ENCODE measurements at places on chromosomes 3 and 15.

DNA sequence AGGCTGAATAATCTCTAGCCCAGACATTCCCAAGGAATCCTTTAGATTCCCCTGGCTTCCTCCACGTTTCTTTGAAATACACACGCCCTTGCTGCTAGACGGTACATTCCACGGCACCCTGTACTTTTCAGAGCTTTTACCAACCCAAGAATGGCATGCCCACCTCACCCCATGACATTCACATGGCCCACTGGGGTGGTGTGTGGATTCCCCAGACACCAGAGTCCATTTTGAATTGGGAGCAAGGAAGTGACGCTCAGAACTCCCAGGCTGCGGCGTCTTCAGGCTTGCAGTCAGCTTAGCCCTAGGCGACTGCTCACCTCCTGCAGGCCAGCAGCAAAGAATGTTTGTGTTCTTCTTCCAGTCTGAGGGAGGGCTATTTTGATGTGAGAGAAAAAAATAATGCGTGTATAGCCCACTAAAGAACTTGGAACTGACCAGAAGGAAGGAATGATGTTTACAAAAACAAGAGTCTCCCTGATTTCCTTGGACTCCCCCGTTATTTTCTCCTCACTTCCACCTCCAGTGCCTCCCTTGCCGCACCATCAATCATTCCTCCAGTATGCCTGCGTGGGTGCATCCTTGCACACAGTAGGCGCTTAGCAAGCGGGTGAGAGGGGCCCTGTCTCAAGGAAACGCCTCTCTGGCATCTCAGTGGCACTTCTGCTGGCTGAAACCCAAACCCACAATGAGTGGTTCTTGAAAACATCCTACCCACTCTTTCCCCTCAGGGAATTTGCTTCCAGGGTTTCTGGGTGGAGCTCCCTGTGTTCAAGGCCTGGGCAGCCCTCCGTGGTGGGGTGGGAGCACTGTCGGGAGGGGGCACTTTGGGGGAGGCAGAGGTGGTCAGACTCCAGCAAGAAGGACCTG lies 59.9 kb downstream of the SMAD6 start:
- no peak for DNase-seq

GRCh38 chr3:116841003-116841735 lies 131.6 kb downstream of the TUSC7 start:
- DNase-seq = no peak

DNA sequence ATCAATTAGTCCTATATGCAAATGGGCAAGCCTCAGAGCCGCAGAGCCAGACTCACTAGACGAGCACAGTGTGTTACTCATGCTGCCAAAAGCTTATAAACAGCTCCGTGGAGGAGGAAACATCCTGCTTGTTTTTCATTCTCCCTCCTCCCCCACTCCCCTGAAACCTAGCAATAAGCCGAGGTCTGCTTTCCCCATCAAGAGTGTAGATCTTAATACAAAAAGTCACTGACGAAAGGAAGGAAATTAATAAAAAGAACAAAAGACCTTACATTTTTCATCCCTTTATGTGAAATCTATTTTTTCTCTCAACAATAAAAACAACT lies 88.5 kb downstream of the XXYLT1 start:
- DNase-seq = peak; percentile 20

DNA sequence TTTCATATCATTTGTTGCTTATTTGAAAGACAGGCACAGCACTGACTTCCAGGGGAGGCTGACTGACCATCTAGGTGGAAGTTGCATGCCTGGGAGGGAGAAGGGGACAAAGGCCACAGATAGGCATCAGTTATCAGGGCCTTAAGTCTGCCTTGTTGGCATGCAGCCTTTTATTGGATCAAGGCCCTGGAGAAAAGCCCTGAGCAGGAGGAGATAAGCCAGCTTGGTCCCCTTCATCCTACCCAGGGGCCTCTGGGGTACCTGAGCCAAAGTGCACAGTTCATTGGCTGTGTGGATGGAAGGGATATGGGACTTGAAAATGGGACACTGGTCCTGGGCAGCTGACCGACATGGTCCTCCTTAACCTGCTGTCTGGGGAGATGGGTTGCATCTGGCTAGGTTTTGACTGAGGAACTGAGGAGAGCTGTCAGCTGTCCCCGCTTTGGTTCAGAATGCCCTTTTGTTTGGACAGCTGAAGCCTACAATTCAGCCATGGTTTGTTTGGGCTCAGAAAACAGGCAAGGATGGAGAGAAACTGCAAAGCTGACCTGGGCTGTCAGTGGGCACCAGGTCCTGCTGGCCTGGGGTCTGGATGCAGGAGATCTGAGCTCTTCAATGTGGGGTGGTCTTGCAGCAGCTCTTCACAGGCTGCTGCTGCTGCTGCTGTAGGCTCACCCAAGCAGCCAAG lies 60.0 kb downstream of the FLNB start:
- DNase-seq = no peak

GRCh38 chr3:101867996-101868395 lies 18.7 kb downstream of the NFKBIZ start:
- DNase-seq = no peak

DNA sequence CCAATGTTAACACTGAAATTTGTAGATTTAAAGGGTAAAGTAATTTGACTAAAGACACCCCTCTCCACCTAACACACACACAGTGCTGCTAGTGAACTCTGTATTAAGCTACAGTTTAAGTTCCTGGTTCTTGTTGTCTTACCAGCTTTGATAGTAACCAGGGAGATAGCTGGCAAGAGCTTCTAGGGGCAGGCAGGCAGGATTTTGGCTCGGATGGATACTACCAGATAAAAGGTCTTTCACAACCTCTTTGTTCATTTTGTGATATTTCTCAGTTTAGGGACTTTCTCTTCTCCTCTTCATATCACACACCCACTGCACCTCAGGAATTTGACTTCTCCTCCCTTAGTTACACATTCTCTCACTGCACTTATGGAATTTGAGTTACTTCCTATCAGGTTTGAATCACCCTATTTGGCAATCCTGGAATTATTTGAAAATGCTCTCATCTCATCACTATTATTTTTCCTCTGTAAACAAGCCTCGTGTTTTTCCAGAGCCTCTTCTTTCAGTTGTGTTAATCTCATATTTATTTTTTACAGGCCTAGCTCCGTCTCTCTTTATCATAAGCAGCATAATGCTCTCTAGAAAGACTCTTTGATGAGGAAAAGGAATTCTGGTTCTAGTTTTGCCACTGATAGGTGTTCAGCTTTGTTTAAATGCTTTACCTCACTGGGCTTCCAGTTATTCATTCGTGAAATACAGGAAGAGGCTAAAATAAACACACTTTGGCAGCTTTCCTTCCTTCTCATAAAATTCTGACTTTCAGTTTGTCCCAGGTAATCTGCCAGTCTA lies 23.0 kb upstream of the CLDN1 start:
- no peak for DNase-seq

- no peak for DNase-seq
These were observed 13.6 kb upstream of the GATM start for GRCh38 chr15:45391746-45392583.

GRCh38 chr3:195102609-195103467 lies 168.1 kb downstream of the XXYLT1 start:
- DNase-seq = no peak

DNA sequence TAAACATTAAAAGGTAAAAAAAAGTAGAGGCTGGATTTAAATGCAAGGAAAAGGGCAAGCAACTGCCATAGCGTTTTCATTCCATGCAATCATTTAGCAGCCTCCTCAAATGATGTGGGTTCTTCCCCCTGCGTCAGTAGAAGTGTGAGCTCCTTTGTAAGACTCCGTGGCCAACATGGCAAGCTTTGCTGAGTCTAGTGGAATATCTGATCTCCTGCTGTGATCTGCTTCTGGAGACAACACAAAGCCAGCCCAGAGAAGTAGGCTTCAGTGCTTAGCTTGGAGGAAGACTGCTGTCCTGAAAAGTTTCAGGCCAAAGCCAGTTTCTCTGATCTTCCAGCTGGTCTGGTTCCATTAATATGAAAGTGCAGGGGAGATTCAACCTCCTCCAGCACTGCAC lies 70.4 kb downstream of the ARPP21 start:
- no peak for DNase-seq

DNA sequence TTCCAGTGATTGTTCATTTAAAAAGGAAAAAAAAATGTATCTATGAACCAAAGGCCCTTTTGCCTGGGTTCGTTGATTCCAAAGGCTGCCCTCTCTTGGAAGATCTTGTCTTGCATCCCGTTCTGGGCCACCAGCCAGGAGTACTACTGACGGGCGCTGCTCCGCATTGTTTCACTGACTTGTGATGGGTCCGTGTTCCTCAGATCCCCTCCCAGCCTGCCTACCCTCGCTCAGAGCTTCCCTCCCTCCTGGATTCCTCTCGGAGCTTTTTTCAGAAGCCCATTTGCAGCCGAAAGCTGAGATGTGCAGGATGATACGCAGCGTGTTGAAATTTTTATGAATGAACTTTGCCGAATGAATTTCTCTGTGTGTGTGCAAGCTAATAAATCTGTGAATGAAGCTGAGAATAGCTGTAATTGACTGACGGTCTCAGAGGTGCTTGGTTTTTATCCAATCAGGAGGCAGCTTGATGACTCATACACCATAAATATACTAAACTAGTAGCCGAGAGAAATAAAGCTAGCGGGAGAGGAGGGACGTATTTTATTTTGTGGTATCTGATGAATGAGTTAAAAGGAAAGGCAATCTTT lies at the start of gene SHC4:
SHC4 (minus strand) TSS at position 396 of the 590 bp plus-strand sequence. CDS start 904 bp downstream, outside the sequence.
- peak; percentile 14 for DNase-seq

- DNase-seq = no peak
These were observed 166.4 kb downstream of the ATG7 start for GRCh38 chr3:11438646-11439045.

GRCh38 chr3:99548674-99549073 lies 89.7 kb upstream of the COL8A1 start:
- no peak for DNase-seq

DNA sequence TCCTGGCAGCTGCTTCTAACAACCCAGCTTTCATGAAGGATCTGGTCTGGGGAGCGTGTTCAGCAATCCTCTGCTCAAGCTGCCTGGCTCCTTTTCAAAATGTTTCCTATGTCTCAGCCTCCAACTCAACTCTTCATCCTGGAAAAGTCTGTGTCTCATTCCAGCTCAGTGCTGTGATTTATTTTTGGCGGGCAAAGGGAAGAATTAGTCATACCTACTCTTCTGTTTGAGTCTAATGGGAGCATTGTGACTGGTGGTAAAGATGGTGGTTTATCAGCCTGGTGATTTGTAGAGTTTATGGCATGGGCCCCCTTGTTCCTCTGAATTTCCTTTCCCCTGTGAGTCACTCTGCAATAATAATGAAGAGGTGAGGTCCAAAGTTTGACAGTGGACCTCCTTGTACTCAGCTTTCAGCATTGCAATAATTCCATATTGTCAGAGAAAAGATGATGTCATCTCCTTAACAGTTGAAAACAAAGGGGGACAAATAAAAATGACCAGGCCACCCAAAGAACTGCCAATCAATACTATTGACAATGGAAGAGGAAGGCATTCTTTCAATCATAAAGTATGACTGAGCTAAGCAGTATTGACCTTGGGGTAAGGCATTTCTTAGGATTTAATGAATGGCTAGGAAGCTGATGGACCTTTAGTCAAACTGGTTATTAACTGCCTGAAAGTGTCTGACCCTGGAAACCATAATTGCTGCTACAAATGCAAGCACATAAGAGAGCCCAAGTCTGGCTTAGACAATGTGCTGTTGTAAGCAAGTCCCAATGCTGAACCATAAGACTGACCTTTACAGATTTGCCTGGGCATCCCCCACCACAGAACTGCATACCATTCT lies 204.7 kb upstream of the MCTP2 start:
- no peak for DNase-seq

DNA sequence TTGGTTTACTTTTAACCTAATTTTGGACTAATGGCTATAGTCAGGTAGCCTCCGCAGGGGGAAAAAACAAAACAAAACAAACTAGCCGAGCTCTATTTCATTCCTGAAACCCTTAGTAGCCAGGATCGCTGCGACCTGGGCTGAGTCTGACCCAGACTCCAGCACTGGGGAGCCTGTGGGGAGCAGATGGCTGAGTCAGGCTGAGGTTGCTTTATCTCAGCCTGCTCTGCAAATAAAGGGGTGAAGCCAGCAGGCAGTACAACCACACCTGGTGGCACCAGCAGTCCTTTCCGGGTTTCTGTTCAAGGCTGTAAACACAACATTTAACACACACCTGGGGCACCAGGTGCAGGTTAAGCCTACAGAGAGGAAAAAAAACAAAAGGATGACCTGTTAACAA lies 27.3 kb downstream of the ABHD2 start:
- no peak for DNase-seq

GRCh38 chr15:37929238-37929637 lies 5.2 kb upstream of the TMCO5A start:
- DNase-seq = no peak

GRCh38 chr3:186109897-186110803 lies 1.3 kb upstream of the ETV5 start:
- DNase-seq = no peak

DNA sequence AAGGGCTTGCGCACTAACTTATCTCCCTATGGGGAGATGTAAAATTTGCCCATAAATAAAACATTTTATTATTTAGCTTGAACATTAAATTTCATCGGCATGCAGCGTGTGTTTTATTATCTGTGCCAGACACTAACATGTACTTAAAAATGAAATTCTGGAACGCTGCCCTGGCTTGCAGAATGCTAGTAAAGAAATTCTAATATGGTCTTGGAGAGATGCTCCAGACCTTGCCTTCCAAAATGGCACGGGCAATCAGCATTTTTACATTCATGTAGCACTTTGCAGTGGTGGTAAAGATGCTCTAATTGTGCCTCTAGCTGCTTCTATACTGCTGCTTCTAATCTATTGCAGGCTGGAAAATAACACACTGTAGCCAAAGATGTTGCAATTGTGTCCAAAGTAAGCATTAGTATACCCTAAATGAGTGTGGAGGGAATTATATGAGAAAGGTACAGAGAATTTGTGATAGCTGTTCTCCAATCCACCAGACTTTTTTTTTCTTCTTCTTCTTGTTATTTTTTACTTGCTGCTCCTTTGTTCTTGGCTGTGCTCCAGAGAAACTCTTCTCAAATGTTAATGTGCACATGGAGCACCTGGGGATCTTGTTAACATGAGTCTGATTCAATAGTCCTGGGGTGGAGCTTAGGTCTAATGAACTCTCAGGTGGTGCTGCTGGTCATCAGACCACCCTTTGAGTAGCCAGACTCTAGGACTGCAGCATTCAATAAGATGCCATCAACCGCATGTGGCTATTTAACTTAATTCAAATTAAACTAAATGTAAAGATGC lies 47.3 kb downstream of the CRABP1 start:
- no peak for DNase-seq

- DNase-seq = no peak
These were observed 31.1 kb downstream of the MAGEL2 start for GRCh38 chr15:23616536-23616935.

- DNase-seq = peak; percentile 53
These were observed at the start of gene B3GNT5 for GRCh38 chr3:183252973-183253527. Gene B3GNT5 (plus strand): TSS chr3:183253253. CDS start chr3:183269799, 16,546 bp downstream.

DNA sequence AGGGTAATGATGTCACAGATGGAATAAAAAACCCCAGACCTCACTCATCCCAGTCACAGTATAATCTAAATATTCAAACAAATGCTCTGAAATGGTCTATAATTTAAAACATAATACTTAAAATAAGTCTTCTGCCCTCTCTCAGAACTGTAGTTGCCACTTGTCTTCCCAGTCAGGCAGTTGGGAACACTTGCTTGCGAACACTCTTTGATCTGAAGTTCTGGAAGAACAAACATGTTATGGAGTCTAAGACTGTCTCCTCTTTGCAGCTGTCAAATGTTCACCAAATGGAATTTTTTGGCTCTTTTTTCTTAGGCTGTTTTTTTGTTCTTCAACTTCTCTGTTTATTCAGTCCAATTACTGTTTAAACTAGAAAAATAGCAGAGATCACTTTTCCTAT lies 711.1 kb upstream of the GOLIM4 start:
- no peak for DNase-seq

GRCh38 chr3:192923731-192924130 lies 6.1 kb upstream of the MB21D2 start:
- no peak for DNase-seq

- no peak for DNase-seq
These were observed 216.3 kb downstream of the SATB1 start for GRCh38 chr3:18208856-18209255.
